ENCODE measurements at places on chromosomes 7 and 10.

- DNase-seq = no peak
Measured at GRCh38 chr10:30231071-30231652, 117.9 kb downstream of the MTPAP start.

- peak; percentile 73 for DNase-seq
Measured at GRCh38 chr10:71966046-71967004, 2.1 kb downstream of the CHST3 start.

DNA sequence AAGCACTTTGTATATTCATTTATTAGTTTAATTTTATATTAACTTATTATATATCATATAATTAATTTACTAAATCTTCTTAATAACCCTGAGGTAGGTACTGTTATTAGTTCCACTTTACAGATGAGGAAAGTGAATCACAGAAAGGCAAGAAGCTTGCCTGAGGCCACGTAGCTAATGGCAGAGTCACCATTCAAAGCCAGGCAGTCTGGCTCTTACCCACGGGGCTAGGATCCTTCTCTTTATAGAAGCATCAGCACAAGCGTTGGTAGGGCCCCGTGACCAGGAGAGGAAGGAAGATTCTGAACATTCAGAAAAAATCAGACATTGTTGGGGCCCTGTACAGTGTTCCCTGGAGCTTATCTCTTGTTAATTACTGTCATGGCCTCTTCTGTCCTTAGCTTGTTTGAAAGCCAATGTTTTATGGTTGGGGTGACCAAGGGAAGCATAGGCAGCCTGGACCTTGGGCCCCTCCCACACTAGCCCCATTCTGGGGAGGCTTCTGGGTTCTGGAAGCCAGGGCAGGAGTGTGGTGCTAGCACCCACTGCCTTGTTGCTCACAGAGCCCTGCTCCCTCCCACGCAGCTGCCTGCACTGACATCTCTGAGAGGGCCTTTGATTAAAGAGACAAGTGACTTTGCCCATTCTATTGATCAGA lies 31.1 kb upstream of the SLF2 start:
- no peak for DNase-seq

- no peak for DNase-seq
Measured at GRCh38 chr7:91306266-91306665, 42.0 kb downstream of the FZD1 start.

DNA sequence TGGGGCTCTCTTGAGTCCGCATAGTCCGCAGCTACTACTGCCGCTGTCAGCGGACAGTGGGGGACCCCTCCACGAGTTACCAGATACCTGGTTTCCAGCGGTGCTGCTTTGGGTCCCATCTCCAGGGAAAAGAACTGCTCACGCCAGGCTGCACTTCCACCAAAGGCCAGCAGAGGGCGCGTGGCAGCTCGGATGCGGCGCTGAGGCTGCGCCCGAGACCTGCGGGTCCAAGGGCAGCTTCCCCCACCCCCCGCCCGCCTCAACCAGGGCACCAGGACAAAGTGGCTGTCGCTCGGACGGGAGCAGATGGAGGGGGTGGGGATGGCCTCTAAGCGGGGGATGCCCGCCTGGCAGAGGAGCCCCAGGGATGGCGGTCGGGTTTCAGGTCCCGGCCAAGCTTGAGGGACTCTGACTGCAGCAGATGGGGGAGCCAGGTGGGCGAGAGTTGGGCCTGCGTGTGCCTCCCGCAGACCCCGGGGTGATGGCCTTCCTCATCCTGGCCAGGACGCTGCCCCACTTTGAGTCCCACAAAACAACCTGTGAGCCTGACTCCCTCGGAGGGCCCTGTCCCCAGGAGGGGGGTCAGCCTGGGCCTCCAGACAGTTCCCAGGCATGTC lies 23.8 kb upstream of the ZNF735 start:
- DNase-seq = no peak

- peak; percentile 37 for DNase-seq
Measured at GRCh38 chr7:31114593-31115343, 62.7 kb downstream of the ADCYAP1R1 start.

DNA sequence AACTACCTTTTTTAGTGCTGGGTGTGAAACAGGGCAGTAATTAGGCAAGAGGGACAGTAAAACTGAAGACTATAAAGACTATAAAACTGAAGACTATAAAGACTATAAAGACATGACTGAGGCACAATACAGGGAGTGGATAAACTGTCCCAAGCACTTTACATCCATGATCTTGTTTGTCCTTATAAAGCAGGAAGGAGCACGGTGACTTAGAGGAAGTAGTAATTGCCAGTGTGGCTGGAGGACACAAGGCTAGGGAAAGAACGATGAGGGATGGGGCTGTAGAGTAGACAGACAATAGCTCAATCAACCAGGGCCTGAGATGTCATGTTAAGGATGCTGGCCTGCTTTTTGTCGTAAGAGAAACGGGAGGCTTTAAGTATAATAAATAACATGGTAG lies 26.0 kb downstream of the DNAJC12 start:
- DNase-seq = no peak

GRCh38 chr7:24192053-24192452 lies 91.9 kb upstream of the NPY start:
- DNase-seq = peak; percentile 84

DNA sequence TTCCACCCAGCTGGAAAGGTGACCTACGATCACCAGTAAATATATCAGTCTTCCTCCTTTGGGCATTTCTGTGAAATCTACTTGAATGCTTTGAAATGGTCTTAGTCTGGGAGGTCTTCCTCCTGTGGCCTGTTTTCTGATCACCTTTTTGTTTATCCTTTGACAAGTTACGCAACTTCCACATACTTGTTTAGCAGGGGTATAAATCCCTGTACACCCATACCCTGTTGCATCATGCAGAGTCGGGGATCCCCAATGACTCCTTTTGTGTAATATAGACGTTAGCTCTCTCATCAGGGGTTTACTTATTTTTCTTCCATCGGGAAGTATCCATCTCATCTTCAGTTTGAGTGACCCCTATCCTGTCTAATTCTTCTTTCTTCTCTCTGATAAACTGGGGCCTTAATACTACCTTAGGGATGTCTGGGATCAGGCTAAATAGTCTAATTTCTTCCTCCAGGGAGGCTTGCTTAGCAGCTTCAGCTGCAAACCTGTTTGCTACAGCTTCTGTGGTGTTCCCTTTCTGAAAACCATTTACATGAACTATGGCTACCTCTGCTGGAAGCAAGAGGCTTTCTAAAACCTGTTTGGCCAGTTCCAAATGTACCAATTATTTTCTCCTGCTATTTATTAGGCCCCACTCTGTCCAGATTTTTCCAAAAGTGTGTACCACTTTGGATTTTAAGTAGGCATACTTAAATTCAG lies 25.8 kb downstream of the MAPK8 start:
- DNase-seq = no peak

DNA sequence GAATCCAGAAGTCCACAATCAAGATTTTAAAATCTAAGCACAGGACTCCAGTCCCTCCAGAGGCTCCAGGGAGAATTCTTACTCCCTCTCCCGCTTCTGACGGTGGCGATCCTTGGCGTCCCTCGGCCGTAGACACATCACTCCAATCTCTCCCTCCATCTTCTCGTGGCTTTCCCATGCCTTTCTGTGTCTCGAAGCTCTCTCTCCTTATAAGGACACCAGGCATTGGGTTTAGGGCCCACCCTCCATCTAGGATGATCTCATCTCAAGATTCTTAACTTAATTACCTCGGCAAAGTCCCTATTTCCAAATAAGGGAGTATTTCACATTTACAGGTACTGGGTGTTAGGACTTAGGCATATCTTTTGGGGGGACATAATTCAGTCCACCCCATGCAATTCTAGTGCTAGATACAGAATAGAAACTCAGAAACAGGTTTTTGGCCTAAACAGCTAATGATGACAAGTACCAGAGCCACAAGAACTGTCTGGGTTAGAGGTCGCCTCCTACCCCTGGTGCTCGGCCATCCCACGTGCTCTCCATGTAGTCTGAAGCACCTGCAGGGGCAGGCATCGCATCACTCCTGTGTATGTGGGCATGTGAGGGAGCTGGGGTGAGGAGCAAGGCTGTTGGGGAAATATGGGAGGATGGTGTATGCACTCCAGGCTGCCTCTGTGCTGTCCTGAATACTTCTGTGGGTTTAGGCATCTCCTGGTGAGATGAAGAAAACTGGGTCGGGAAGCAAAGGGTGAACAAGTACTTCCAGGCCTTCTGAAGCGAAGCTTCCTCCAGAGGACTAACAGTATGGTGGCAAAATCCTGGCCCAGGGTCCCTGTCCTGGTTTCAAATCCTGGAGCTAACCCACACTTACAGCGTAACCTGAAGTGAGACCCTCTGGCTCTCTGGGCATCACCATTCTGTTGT lies 298.3 kb upstream of the ZMIZ1 start:
- DNase-seq = peak; percentile 70

DNA sequence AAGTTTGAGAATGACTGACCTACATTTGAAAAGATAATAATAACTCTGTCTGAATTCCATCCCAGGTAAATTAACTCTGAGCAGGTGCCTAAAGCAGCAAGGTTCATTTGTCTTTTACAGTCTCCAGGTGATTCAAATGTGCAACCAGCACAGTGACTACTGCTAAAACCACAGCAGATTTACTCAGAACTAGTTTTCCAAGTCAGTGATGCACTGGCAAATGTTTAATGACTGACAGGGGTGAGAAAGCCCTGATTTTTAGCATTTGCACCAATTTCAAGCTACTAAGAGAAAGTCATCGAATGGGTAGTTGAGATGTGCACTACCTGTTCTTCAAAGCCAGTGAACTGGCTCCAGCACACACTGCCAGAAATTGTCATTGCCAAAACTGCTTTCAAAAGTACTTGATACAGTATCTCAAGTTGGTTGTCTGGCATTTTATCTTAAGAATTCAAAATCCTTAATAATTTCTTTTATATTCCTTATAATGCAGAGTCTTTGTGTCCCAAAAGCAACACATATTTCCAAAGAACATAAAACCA lies 60.3 kb downstream of the ATOH7 start:
- DNase-seq = no peak

- no peak for DNase-seq
Measured at GRCh38 chr10:78513330-78513729, 479.7 kb downstream of the RPS24 start.

GRCh38 chr10:1735562-1735961 lies 1.8 kb downstream of the ADARB2 start:
- DNase-seq = no peak

- DNase-seq = no peak
Measured at GRCh38 chr7:148609045-148609725, 18.6 kb downstream of the C7orf33 start.

GRCh38 chr10:60906411-60906810 lies 37.6 kb downstream of the RHOBTB1 start:
- DNase-seq = no peak

- DNase-seq = no peak
Measured at GRCh38 chr10:48366261-48366660, 59.8 kb downstream of the MAPK8 start.

- no peak for DNase-seq
Measured at GRCh38 chr7:90727412-90727811, 131.3 kb downstream of the CDK14 start.

- DNase-seq = no peak
Measured at GRCh38 chr7:3233301-3233700, 67.8 kb upstream of the SDK1 start.

DNA sequence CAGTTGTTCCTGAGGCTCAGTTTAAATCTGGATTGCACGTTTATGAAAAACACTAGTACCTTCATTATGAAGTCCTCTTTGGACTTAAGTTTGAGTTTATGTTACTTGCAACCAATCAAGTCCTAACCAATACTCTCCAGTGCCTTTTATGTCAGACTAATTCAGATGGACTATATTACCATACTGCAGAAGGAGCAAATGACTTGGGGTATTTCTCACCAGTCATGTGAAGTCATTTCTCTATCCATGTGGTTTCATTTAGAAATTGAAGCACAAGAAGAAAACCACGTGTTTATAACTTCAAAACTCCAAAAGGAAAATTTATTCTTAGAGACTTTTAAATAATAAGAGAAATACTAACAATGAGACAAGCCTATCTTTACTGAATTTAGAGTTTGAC lies 201.6 kb downstream of the MBL2 start:
- DNase-seq = peak; percentile 54

DNA sequence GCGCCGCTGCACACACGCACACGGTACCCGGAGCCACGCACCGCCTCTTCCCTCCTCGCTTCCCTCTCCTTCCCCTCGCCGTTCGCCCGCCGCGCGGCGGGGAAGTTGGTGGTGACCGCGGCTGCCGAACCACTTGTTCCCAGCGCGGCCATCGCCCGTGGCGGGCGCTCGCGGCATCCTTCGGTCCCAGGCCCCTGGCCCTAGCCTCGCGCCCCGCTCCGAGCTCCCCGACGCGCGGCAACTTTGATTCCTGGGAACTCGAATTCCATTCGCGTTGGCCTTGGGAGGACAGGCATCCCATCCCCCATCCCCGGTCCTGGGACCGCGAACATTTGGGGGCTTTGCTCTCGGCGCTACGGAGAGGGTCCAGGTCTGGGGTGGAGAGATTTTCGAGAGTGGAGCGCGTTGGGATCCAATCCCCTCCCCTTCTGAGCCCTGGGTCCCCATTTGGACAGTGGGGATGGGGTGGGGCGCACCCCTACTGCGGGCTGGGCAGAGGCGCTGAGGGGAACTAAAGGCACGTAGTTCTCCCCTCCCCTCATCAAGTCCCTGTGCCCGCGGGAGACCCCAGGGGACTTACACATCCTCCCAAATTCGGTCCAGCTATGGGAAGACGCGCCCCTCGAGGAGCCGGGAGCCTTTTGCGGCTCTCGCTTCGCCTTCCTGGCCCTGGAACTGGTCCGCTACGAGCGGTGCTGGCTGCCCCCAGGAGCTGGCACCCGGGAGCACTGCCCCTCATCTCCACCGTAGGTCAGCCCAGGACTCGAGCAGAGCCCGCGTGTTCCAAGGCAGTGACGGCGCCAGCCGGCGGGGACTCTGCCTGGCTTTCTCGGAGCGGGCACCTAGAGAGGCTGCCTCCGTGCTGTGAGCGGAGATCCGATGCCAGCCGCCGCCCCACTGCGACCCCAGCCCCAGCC lies 834 bp downstream of the CDH23 start:
- DNase-seq = no peak

- no peak for DNase-seq
Measured at GRCh38 chr10:118827053-118827452, 72.3 kb upstream of the CACUL1 start.

GRCh38 chr10:90561666-90562065 lies 296.2 kb downstream of the HTR7 start:
- DNase-seq = no peak

- peak; percentile 45 for DNase-seq
Measured at GRCh38 chr7:116446212-116446855, 53.2 kb upstream of the CAV2 start.

DNA sequence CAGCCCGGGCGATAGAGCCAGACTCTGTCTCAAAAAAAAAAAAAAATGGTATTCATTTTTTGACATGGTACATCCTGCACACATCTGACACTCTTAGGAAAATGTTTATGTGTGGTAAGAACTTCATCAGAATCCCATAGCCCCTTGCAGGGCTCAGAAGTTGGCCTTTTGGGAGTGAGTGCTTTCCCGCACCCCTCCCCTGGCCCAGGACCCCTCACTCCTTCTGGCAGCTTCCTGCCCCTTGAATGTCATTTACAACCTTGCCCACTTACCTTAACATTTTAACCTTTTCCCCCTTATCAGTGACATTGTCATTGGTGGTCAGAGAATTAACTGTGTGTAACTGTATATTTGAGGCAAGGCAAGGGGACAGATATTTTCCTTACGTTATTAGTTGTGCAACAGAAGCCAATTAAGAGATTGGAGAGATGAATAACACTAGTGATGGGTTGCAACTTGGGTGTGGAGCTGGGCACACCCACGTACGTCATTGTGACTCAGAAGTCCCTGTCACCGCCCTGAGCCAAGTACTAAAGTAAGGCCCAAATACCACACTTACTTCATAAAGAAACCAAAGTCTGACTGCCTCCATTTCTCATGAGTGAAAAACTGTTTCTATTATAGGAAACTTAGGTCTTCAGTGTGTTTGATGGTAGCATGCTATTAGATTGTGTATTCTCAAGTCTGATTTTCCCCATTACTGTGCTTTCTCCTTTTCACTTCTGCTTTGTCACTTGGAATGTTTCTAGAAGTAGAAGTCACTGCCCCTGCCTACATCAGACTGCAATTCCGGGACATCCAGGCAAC lies 31.6 kb downstream of the OGDH start:
- DNase-seq = peak; percentile 86
